ENCODE measurements at places on chromosomes 16 and 17.
A peak's percentile ranks its signal among the peaks of the same experiment; 100 is the strongest.

DNA sequence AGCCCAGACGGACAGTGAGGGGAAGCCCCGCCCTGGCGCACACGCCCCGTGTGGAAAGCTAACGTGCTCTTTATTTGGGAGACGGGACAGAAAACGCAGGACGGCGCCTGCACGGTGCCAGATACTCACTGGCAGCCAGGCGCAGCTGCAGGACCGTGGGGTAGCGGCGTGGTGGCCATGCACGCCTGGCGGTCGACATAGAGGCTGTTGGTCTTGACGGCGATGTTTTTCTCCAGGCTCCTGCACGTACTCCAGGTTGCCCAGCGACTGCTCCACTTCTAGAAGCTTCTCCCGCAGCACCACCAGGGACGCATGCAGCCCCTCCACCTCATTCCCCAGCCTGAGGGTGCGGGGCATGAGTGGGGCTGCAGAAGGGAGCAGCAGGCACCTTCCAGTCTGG, 5.1 kb upstream of the C1QTNF8 start:
- no peak for DNase-seq

DNA sequence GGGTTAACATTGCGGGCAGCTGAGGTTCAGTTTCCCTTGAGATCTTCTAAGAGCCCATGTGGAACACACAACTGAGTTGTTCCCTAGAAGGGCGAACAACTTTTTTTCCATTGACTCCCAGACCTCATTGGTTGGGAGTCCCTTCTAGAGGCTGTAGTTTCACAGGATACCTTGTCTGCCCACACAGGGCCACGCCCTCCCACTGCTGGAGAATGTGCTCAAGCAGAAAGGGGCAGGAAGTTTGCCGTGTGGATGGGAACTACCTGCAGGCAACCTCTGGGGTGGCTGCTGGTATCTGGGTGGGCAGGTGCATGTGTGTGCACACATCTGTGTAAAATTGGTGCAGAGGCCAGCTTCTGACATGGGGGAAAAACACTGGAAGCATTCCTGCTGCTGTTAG, 178.8 kb upstream of the PSMD7 start:
- no peak for DNase-seq

- DNase-seq: no peak
Observed at GRCh38 chr17:6476810-6477179, 32.5 kb downstream of the PIMREG start.

- DNase-seq: no peak
Observed at GRCh38 chr16:68144008-68144407, 58.8 kb downstream of the NFATC3 start.

DNA sequence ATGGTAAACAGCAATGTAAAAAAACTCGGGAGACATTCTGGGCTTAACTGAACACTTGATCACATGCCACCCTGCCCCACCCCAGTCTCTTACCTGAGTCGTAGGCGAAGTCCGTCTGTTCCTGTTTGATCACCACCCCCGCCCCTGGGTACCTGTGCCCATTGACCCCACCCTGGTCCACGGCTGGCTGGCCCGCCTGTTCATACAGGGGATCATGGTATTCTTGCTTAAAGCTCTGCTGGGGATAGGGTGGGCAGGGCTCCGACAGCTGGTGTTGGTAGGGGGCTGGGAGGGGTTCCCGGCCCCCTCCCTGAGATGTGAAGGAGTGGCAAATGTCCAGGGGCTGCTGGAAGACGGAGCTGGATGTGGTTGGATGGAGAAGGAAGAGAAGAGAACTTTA, 13.6 kb downstream of the ETV4 start:
- no peak for DNase-seq

- DNase-seq: no peak
Observed at GRCh38 chr17:79651761-79652160, 40.9 kb upstream of the RBFOX3 start.

- DNase-seq: peak; percentile 3
Observed at GRCh38 chr16:1261131-1261892, 5.4 kb downstream of the TPSD1 start.

DNA sequence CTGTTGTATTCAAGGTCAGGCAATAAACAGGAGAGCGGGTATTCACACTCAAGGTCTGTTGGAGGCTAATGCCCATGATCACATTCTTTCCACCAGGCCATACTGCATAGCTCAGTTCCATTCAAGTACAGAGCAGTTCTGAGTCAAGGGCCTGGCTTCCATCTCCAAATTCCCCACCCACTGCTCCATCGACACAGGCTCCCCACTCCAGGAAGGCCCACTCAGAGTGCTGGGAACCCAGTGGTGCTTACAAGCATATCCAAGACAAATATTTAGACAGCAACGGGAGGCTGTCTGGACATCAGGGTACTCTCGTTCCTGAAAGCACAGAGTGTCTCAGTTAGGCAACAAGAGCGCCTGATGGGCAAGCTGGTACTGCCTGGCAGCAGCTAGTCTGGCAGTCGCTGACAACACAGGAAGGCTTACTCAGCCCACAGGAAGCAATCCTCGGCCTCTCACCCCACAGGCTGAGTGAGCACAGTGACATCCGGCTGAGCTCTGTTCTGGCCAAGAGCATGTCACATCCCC, 40.9 kb downstream of the RFFL start:
- DNase-seq: no peak

DNA sequence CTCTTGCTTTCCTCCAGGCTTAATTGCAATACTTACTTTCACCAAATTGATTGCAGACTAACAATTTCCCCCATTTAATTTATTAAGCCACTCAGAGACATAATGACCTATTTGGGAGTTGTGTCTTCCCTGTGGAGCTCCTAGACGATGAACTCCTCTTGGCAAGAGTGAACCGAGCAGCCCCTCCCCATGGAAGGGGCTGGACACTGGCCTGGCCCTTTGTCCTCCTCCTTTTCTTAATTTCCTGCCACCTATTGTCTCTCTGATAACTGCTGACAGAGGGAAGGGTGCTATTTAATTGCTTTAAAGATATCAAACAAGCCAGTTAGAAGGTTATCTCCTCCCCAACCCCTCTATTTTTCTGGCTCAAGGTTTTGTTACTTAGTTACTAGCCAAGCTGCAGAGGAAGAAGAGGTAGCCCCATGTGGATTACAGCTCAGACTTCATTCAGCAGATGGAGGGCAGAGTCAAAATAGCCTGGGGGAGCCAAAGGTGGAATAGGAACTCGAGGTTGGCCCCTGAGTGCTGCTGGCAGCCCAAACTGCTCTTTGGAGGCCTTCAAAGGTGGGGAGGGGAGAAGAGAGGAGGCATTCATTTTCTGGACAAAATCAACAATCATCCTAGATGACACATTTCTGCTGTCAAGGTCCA, 3.7 kb upstream of the SSTR2 start:
- no peak for DNase-seq

GRCh38 chr17:59287452-59287851, 44.0 kb upstream of the YPEL2 start:
- DNase-seq: no peak

DNA sequence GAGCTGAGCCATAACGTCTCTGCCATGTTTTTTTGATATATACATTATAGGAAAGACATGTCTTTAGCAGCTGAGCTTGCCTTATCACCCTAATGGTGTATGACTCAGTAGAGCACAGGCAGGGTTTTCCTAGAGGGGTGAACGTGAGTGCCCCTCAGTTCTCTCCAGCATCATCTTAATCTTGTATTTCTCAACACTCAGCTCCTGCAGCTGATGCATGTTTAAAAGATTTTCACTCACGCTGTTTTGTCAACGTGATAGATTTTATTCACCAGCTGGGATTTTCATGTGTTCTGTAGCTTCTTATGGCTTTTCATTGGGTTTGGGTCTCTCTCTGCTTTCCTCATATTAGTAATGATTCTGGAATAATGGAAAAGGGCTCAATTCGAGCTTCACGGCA, 186.0 kb upstream of the PMFBP1 start:
- no peak for DNase-seq

GRCh38 chr16:58502217-58502921, 2.4 kb downstream of the NDRG4 start:
- no peak for DNase-seq

DNA sequence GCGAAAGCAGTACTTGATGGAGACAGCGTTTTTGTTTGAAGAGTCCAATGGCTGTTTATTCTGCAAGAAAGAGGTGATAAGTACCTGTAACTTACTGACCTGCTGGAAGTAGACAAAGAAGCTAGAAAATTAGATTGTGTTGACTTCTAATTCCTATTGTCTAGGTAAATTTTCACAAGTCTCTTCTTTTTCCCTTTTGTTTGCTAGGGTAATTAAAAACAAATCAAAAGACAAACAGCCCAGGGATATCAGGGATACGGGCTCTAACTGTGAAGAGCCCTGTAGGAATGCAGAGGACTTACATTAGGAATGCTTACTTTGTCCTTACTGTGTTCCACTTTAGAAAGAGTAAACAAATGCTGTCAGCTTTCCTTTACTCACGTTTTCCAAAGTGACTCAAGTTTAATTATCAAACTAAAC, 7.0 kb downstream of the PSME3IP1 start:
- no peak for DNase-seq

- DNase-seq: no peak
Observed at GRCh38 chr17:36129616-36130015, 26.0 kb downstream of the CCL4 start.

DNA sequence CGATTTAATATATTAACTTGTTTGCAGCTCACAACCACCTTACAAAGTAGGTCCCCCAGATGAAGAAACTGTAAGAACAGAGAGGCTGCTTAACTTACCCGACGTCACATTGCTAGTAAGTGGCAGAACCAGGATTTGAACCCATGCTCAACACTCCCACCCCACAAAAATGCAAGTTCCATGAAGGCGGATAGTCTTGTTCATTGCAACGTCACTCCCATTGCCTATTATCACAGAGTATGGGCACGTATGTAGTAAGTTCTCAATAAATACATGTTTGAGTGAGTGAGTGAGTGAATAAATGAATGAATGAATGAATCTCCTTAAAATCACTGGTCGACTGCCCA, 1.1 kb downstream of the USP31 start:
- no peak for DNase-seq

- peak; percentile 76 for DNase-seq
Observed at GRCh38 chr17:56966338-56966737, 5.5 kb upstream of the COIL start.

DNA sequence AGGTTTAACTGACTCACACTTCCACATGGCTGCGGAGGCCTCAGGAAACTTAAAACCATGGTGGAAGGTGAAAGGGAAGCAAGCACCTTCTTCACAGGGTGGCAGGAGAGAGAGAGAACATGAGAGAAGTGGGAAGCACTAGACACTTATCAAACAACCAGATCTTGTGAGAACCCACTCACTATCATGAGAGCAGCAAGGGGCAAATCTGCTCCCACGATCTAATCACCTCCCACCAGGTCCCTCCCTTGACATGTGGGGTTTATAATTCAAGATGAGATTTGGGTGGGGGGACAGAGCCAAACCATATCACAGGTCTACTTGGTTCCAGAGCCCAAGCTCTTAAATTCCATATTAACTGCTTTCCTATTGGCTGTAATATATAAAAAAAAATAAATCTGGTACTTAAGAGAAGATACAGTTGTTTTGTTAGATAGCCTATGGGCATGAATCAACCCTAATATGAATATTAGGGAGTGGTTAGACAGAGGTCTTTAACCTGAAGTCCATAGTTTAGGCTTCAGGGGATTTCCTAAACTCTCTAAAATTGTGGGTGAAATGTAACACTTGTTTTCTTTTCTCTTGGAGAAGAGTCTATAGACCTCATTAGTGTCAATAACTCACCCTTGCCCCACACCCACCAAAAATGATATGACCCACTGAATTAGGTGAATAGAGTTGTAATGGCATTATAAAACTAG, 56.7 kb downstream of the SKAP1 start:
- DNase-seq: no peak

GRCh38 chr16:9578459-9578858, 487.0 kb downstream of the HAPSTR1 start:
- no peak for DNase-seq

DNA sequence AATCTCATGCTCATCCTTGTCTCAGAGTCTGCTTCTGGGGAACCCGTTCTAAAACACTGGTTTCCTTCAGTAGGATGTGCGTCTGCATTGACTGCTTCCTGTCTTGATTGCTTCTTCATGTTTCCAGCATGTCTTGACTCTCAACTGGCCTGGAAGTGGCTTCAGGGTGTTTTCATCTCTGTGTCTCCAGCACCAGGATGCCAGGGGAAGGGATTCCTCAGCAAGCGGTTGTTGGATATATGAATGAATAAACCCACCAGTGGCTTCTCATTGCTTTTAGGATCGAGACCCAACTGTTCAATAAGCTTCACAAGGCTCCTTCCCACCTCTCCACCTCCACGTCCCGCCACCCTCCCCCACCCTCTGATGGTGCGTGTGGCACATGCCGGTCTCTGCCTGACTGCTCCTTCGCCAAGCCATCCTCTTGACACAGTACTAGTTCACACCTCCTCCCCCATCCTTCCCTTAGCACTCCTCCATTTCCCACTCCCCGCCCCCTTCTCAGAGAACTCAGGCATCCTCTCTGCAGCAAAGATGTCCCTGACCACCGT, 14.1 kb upstream of the TNS4 start:
- DNase-seq: no peak

DNA sequence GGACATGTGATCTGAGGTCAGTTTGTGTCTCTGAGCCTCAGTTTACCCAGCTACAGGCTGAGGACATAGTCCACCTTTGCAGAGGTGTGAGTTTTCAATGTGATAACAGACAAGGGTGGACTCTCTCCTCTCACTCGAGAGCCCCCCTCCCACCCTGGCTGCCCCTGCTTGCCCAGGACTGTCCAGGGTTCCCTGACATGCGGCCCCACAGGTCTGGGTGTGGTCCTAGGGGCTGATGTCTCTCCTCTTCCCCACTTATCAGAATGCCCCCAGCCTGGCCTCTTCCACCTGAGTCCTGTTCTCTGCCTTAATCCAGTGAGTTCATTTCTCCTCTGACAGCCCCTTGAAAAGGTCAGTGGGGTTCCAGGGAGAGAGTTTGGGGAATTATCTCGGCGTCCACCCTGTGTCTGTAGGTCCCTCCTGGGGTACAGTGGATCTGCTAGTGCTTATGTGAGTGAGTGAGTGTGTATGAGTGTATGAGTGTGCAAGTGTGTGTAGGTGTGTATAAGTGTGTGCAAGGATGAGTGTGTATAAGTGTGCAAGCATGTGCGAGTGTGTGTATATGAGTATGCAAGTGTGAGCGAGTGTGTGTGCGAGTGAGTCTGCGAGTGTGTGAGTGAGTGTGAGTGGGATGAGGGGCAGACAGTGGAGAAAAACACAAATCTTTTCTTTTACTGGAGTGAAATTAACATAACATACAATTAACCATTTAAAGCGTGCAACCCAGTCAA, 175.0 kb downstream of the IRF8 start:
- DNase-seq: no peak

DNA sequence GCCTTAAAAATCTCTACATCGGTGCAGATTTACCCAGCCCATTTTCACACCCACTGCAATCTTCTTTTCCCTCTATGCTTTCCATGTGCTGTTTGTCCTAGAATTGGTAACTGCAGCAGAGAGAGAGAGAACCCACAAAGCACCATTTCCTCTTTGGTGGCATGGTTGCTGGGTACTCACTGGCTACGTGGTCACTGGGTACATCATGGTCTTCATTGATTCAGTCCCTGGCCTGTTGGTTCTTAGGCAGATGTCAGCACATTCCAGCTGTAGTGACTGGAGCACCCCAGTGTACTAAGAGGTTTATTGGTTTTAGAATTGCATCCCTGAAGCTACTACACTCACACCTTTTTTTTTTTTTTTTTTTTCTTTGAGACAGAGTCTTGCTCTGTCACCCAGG, 156.1 kb upstream of the CACNG5 start:
- DNase-seq: no peak

GRCh38 chr16:2814551-2815298, 2.3 kb upstream of the PRSS21 start:
- no peak for DNase-seq

All from NCI-H1417 treated with DMSO at 0.1 percent for 48 hours (cell line).